ENCODE measurements at places on chromosomes 1 and 21. TPM values are rescaled to one million over a fixed set of nuclear protein-coding genes. Genes with fewer than 3 reads are reported as not detected.

- H3K4me1 ChIP-seq = no peaks in the 10 kb centered on the region
- H3K36me3 ChIP-seq = no peaks in the 10 kb centered on the region
- H3K4me3 ChIP-seq = no peak overlapping the region
- no peaks in the 10 kb centered on the region for H3K27me3 ChIP-seq
- no peak for DNase-seq
Observed at GRCh38 chr21:40051801-40052200, 184.6 kb downstream of the PCP4 start.

Gene S100A7A
- total RNA-seq = not detected

Gene FLG2
- not detected for total RNA-seq

GRCh38 chr1:16387201-16388188 is 20.5 kb downstream of the SZRD1 start:
- peak overlapping the region; percentile 25 for H3K4me3 ChIP-seq
- H3K27ac ChIP-seq = peak overlapping the region; percentile 26
- no peak for DNase-seq
- no peaks in the 10 kb centered on the region for H3K4me1 ChIP-seq

- no peak overlapping the region for H3K4me3 ChIP-seq
- no peaks in the 10 kb centered on the region for H3K36me3 ChIP-seq
- no peaks in the 10 kb centered on the region for H3K4me1 ChIP-seq
- no peaks in the 10 kb centered on the region for H3K27me3 ChIP-seq
- no peak overlapping the region for H3K27ac ChIP-seq
- no peak for DNase-seq
Observed at GRCh38 chr1:157952601-157953000, 40.8 kb upstream of the KIRREL1 start.

DNA sequence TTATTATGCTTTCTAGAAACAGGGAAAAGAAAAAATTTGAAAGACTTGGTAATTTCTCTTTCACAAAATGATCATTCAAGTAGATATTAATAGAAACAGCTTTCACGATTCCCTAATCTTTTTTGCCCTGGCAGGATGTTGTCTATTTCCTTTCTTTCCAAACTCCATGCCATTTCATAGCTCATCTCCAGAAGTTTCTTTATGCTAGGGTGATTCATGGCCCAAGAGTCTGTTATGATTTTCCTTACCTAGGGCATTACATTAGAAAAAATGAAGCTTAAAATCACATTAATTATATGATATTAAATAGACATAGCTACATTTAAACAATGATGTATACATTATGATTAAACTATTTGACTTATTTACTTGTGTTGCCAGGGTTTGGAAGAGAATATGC is 762.1 kb downstream of the LTN1 start:
- H3K27ac ChIP-seq = no peak overlapping the region
- no peak for DNase-seq
- H3K4me3 ChIP-seq = no peak overlapping the region
- no peaks in the 10 kb centered on the region for H3K4me1 ChIP-seq
- H3K36me3 ChIP-seq = no peaks in the 10 kb centered on the region

GRCh38 chr1:38235705-38236104 is 189.1 kb upstream of the POU3F1 start:
- H3K36me3 ChIP-seq = no peaks in the 10 kb centered on the region
- no peaks in the 10 kb centered on the region for H3K4me1 ChIP-seq
- no peak overlapping the region for H3K4me3 ChIP-seq
- no peaks in the 10 kb centered on the region for H3K27me3 ChIP-seq

- H3K36me3 ChIP-seq = peaks cover 4% of the 10 kb centered on the region
- no peak overlapping the region for H3K4me3 ChIP-seq
- no peaks in the 10 kb centered on the region for H3K27me3 ChIP-seq
- no peak for DNase-seq
Observed at GRCh38 chr1:155942578-155943141, 1.2 kb downstream of the RXFP4 start.

- no peak overlapping the region for H3K27ac ChIP-seq
- H3K27me3 ChIP-seq = no peaks in the 10 kb centered on the region
- DNase-seq = no peak
- no peak overlapping the region for H3K4me3 ChIP-seq
Observed at GRCh38 chr1:37914719-37915475, 32.0 kb downstream of the INPP5B start.

- H3K4me3 ChIP-seq = no peak overlapping the region
- no peak for DNase-seq
- H3K27me3 ChIP-seq = no peaks in the 10 kb centered on the region
- no peaks in the 10 kb centered on the region for H3K4me1 ChIP-seq
- no peaks in the 10 kb centered on the region for H3K36me3 ChIP-seq
Observed at GRCh38 chr1:162892906-162893611, 32.1 kb upstream of the CCDC190 start.

- no peak for DNase-seq
- no peaks in the 10 kb centered on the region for H3K27me3 ChIP-seq
- H3K27ac ChIP-seq = no peak overlapping the region
- H3K36me3 ChIP-seq = no peaks in the 10 kb centered on the region
- H3K4me1 ChIP-seq = peaks cover 16% of the 10 kb centered on the region
Observed at GRCh38 chr1:219945795-219946194, 17.4 kb upstream of the SLC30A10 start.

Gene VCAM1
- 3.6 TPM for total RNA-seq

Gene BTBD19
- 4.3 TPM for total RNA-seq

DNA sequence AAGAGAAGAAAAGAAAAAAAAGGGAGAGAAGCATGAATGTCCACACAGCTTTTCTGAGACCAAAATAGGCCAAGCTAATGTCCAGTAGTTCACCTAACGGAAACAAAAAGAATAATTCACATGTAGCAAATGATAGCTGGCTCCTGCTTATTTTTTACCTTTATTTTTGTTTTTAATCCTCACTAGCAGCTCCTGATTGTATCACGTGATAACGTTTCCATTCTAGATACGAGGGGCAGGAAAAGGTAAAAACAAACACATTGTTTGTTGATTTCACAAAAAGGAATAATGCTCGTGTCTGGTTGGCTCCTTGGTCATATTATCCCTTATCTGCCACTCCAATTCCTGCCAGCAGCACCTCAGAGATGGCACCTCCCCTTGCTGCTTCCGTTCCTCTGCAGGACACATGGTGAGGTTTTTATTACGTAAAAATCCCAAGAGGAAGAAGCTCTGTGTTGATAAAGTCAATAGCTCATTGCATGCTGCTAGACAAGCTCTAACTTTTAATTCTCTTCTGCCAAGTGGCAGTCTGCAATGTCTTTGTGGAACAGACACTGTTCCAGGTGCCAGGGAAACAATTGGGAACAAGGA is 201.7 kb downstream of the CRB1 start:
- H3K4me1 ChIP-seq = no peaks in the 10 kb centered on the region
- H3K36me3 ChIP-seq = no peaks in the 10 kb centered on the region
- DNase-seq = no peak
- H3K4me3 ChIP-seq = no peak overlapping the region

- no peak for DNase-seq
- H3K27me3 ChIP-seq = no peaks in the 10 kb centered on the region
- H3K4me3 ChIP-seq = no peak overlapping the region
Observed at GRCh38 chr1:173453982-173454381, 23.2 kb upstream of the PRDX6 start.

Gene AMPD1
- total RNA-seq = 0.19 TPM

Gene TMEM240
- total RNA-seq = not detected

- H3K4me3 ChIP-seq = peak overlapping the region; percentile 27
- H3K36me3 ChIP-seq = no peaks in the 10 kb centered on the region
- no peak overlapping the region for H3K27ac ChIP-seq
- no peak for DNase-seq
Observed at GRCh38 chr21:34669149-34669879, 520 bp downstream of the CLIC6 start.

Gene OR2M5
- total RNA-seq = not detected

Gene C1QB
- 149 TPM for total RNA-seq

- no peaks in the 10 kb centered on the region for H3K27me3 ChIP-seq
- H3K4me1 ChIP-seq = no peaks in the 10 kb centered on the region
- H3K36me3 ChIP-seq = no peaks in the 10 kb centered on the region
- DNase-seq = no peak
- H3K4me3 ChIP-seq = no peak overlapping the region
Observed at GRCh38 chr1:220296981-220297380, 24.7 kb upstream of the RAB3GAP2 start.

Gene MFN2
- 62.1 TPM for total RNA-seq

DNA sequence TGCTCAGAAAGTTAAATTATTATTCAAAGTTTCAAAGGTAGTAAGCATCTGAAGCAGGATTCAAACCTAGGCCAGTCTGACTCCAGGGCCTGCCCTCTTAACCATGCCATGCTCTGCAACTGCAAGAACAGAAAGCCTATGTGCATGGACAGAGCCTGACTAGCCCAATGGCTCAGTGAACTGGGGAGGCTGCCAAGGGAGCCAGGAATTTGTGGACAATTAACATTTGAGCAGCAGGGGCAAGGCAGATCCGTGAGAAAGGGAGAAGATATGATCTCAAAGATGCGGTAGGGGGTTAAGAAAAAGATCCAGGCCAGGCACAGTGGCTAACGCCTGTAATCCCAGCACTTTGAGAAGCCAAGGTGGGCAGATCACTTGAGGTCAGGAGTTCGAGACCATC is 6.5 kb upstream of the ATP1A4 start:
- no peak for DNase-seq
- no peak overlapping the region for H3K4me3 ChIP-seq
- no peak overlapping the region for H3K27ac ChIP-seq
- no peaks in the 10 kb centered on the region for H3K27me3 ChIP-seq
